ENCODE measurements at places on chromosomes 13 and 19.

DNA sequence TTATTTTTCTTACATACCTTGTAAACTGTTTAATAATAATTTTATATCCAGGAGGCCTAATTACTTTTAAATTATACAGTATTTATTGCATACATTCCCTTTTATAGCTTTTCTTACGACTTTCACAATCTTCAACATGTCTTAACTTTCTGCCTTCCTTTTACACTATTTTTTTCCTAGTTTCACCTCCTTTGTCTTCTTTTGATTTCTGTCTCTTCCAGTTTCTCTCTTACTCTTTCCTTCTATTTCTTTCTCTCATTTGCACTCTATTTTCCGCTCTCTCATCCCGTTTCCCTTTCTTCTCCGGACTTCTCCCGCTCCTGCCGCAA, 11.5 kb downstream of the ZNF552 start:
- no peak for DNase-seq

- DNase-seq: no peak
Observed at GRCh38 chr19:9935506-9936325, 599 bp downstream of the OLFM2 start.

- no peak for DNase-seq
Observed at GRCh38 chr13:40215311-40215710, 451.1 kb downstream of the FOXO1 start.

DNA sequence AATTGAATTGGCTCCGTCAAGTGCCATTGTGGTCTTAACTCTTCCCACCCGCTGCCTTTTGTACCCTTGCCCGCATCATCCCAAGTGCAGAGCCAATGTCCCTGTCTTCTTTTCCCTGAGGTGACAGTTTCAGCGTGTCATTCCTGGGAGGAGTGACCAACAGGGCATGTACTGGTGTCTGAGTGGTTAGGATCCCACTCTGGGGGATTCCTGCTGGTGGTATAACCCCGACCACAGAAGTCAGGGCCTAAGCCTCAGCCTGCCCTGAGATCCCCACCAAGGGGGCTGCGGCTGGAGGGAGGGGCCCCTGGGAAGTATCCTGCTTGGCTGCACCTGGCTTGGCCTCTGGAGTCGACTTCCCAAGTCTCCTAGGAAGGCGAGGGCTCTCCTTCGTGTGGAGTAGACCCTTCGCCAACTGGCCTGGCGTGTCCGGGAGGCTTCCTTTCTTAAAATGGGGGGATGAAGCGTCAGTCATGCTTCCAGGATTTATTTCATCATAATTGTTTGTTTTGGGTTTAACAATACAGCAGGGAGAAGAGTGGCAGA, 40.6 kb downstream of the NFIX start:
- no peak for DNase-seq

- DNase-seq: no peak
Observed at GRCh38 chr19:58492265-58492664, 16.1 kb downstream of the ZNF446 start.

GRCh38 chr19:40686882-40687524, 3.4 kb downstream of the NUMBL start:
- DNase-seq: no peak

DNA sequence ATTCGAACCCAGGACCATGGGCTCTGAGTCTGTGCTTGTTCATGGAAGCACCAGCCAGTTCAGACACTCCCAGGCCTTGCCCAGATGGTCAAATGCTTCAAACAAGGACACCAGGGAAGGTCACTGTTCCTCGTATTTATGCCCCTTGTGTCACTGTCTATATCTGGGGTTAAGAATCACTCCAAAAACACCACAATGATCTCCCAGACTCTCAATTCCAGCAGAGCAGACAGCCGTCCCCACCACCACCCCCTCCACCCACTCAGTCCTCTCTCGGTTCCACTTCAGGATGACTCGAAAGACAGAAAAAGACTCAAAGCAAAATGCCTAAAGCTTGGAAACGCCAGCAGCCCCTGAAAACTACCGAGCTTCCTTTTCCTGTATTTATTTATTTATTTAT, 79.0 kb downstream of the INSR start:
- no peak for DNase-seq

DNA sequence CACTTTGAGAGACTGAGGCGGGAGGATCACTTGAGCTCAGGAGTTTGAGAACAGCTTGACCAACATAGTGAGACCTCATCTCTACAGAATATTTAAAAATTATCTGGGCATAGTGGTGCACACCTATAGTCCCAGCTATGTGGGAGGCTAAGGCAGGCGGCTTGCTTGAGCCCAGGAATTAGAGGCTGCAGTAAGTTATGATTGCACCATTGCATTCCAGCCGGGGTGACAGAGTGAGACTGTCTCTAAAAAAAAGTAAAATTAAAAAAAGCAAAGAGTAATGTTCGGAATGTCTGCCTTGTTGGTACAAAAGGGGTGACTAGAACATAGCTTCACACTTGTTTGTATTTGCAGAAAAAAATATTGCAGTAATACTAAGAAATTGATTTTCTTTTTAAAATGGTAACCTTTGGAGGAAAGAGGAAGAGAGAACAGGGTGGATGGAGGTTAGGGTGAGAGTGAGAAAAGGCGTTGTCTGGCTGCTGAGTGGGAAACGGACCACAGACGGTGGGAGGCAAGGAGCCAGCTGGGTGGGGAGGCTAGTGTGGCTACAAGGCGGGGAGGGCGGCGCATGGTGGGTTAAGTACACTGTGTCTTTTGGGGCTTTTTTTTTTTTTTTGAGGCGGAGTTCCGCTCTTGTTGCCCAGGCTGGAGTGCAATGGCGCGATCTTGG, 10.2 kb downstream of the PPP1R14A start:
- no peak for DNase-seq

- no peak for DNase-seq
Observed at GRCh38 chr13:38879786-38880185, 110.8 kb downstream of the STOML3 start.

DNA sequence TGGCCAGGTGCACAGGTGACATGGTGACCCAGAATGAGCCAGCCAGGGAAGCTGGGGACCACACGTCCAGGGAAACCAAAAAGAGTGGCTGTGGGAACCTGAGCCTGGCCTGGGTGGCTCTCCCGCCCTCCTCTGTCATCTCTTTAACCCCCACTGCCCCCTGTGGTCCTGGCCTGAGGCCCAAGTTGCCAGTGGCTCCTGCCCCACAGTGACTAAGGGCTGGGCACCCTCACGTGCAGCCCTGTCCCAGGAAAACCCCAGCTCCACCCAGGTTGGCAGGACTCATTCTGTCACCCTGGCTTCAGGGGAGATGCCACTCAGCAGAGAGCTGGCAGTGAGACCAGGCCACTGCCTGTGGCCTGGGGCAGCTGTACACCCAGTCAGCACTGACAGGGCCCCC, 30.6 kb upstream of the ISYNA1 start:
- DNase-seq: no peak

- no peak for DNase-seq
Observed at GRCh38 chr19:55179606-55180484, at the start of gene SYT5. SYT5 (minus strand) TSS chr19:55180289; CDS start chr19:55179041, 1,248 bp downstream.

GRCh38 chr13:113804017-113804702, 45.1 kb downstream of the TMEM255B start:
- DNase-seq: no peak

DNA sequence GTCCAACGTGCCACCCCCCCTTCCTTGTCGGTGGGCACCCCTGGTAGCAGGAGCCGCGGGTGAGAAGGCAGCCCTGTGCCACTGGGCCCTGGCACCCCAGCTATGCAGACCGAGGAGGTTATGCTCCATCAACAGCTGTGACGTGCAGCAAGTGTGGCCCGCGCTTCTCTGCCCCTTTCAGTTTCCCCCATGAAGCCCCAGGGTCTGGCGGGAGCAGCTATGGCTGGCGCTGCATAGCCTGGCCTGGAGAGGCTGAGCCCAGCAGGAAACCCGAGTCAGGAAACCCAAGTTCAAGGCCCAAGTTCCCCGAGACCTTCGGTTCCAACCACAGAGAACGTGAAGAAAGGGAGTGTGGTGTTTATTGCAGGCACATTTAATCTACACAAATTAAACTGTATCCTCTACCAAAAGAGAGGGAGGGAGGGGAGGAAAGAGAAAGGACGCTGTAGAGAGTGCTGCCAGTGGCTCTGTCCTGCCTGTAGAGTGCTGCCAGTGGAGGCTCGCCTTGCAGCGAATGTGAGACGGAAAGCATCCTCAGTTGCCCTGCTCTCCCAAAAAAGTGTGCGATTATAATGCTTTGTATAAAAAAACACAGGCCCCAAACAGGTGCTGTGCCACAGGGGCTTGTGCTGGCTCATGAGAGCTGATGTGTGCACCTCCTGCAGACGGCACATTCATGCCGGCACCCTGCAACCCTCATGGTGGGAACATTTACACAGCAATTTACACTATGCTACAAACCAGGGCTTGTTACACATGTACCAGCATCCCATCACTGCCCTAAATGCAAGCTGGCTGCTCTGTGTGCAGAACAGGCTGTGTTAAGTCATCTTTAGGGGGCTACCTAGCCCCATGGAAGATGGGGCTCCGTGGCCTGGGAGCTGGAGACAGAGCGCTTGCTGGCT, 16.3 kb downstream of the POP4 start:
- no peak for DNase-seq

DNA sequence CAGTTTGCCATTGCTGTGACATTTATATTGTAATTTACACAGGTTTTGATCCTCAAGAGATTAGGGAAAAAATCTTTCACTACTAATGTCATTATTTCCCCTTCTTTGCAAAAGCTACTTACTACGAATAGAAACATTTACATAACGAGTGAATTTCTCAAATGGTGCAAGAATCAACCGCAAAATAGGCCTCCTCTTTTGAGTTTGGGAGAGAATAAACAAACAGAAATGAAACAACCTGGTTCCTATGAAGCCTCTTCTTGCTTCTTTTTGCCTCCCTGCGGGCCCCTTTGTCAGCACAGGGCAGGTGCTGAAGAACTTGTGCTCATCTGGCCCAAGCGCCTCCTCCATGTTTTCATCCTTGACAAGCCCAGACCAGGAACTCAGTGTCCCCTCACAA, 10.1 kb upstream of the GJA3 start:
- no peak for DNase-seq
